Activated CD4-positive, CD25-positive, alpha-beta regulatory T cell treated with anti-CD3 and anti-CD28 coated beads, Interleukin-2, amount 50 U/mL, for 16 hours (primary cell): ENCODE measurements at places on chromosomes 12 and 14.
A peak's percentile ranks its signal among the peaks of the same experiment; 100 is the strongest.

DNA sequence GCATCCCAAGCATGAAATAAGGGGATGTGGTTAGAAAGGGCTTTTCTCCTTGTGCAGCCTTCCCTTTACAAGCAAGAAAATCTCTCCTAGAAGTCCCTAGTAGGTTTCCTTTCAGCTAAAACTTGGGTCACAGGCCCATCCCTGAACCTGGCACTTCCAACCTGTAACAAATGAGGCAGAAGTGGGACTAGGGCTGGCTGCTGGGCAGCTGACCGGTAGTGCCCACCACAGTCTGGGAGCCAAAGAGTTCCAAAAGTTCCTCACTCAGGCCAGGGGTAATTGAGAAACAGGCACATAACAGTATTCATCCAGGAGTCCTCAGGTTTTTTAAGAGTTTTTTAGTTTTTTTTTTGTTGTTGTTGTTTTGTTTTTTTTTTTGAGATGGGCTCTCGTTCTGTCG lies 23.8 kb downstream of the MANSC1 start:
- DNase-seq, result no peak

DNA sequence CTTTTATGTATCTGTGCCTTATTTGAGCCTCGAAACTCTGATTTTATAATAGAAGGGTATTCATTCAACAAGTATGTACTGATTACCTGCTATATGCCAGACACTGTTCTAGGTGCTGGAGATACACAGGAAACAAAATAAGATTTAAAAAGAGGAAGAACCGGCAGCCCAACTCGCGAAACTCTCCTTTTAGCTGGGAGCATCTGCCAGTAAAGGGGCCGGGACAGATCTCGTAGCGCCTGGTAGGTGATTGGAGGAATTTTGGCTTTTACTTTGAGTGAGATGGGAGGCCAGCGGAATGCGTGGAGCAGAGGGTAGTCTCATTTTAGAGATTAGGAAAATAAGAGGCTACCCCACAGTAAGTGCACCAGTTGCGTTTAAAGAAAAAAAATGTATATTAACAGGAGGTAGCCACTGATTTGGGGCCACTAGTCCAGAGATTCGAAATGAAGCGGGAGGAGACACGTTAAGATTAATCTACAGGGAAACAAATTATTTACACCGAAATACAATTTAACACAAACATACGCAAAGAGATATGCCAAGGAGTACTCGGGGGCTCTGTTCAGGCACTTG lies 520 bp upstream of the MON2 start:
- no peak for DNase-seq

GRCh38 chr14:91371011-91371989 lies 46.3 kb downstream of the CCDC88C start:
- no peak for DNase-seq

- no peak for DNase-seq
Observed at GRCh38 chr14:92039063-92039718, 668 bp downstream of the TRIP11 start.

- DNase-seq, result no peak
Observed at GRCh38 chr12:115213538-115214016, 529.6 kb upstream of the TBX3 start.

DNA sequence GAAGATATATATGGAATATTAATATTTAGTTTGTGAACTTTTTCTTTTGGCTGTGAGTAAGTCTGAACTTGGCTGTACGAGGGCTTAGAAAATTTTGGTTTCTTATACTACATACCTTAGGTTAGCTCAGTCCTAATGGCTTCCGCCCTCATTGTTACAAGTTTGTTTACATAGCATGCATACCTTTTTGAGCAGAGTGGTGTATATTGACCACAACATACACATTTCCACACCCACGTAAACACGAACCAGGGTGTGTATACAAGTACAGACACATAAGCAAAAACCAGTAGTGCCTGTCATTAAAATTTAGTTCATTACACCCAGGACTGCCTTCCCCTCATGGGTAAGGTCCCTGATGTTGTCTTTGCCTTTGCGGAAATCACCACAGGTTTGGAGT lies 230.2 kb upstream of the RGS6 start:
- no peak for DNase-seq

GRCh38 chr14:56170877-56171422 lies 52.7 kb downstream of the PELI2 start:
- no peak for DNase-seq

DNA sequence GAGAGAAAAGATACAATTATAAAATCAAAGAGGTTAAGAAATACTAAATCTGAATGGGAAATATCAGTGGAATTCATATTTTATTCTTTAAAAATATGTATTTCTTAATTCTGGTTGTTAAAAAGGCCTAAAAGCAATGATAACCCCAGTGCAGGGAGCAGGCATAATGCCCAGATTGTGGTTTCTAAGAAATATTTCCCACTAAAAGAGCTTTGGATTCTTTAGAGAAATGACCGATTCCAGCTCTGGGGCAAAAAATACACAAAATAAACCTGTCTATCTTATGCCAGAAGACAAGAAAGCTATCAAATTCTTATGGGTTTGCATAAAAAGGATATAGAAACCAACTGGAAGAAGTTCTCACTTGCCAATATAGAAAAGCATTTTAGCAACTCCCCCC lies 71.6 kb downstream of the PDE6H start:
- DNase-seq, result no peak

DNA sequence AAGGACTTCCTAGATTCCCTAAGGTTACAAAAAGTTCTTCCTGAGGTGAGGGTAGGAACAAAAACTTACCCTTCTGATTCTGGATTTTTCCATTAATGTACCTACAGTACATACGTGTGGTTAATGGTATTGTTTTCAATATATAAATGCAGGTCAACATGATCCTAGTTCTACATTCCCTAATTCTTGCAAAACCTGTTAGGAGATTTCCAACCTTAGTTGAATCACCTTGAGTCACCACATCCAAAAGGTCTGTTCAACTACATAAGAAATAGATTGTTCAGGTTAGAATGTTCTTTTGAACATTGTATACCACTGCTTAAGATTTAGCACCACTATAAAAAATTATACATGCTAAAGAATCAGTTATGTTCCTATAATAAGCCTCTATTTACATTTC lies 118.9 kb downstream of the GARIN6 start:
- no peak for DNase-seq

DNA sequence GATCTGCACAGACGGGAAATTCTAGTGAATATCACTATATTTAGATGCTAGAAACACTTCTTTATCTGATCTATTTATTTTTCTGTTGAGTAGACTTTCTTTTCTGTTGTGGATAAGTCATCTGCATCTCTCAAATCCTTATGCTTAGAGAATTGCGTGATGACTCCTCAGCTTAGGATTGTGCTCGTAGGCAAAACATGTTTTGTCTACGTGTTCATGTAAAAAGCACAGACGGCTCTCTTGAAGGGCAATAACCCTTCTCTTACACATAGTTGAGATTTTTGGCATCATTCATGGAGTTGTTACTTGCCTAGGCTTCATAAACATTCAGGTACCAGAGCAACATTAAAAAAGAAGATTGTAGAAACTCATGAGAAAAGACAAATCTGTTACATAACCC lies 18.6 kb downstream of the PPFIBP1 start:
- no peak for DNase-seq

GRCh38 chr12:32155961-32156529 lies 49.4 kb downstream of the BICD1 start:
- DNase-seq, result no peak

GRCh38 chr12:110760204-110760609 lies 17.5 kb upstream of the PPP1CC start:
- DNase-seq, result no peak

DNA sequence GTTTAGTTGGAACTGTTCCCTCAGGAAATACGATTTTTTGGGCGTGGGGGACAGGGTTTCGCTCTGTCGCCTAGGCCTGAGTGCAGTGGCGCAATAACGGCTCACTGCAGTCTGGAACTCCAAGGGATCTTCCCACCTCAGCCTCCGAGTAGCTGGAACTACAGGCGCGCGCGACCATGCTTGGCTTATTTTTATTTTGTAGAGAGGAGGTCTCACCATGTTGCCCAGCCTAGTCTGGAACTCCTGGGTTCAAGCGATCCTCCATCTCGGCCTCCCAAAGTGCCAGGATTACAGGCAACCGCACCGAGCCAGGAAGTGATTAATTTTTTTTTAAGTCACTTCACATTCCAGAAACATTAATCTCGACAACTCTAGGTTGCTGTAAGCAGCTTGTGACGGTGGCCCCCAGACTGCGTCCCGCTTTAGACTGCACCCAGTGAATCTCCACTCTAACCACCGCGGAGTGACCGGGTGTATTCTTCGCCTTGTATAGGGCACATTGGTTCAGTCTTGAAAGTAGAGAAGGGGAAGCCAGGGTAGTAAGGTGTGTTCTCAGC lies 830 bp upstream of the MIS18BP1 start:
- no peak for DNase-seq

DNA sequence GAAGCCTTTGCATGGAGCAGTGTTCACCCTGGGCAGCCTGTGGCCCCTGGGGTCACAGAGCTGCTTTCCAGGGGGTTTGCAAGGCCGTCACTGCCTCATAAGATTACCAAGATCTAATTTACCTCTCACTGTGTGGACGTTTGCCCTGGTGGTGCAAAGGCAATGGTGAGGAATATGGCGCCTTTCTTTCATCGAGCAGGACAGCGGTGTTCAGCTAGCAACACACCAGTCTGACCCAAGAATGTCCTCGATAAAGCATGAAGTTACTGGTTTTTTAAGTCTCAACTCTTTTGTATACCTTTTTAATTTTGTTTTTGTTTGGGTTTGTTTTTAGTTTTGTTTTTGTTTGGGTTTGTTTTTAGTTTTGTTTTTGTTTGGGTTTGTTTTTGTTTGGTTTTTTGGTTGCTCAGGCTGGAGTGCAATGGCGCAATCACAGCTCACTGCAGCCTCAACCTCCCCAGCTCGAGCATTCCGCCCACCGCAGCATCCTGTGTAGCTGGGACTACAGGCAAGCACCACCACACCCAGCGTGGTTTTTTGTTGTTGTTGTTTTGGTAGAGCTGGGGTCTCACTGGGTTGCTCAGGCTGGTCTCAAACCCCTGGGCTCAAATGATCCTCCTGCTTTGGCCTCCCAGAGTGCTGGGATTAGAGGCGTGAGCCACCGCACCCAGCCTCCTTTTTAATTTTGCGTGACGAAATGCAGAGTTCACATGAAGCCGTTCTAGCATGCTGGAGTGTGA lies 57.9 kb downstream of the PPP2R5C start:
- peak; percentile 47 for DNase-seq

GRCh38 chr12:57816001-57816854 lies 2.3 kb downstream of the AVIL start:
- DNase-seq, result no peak

DNA sequence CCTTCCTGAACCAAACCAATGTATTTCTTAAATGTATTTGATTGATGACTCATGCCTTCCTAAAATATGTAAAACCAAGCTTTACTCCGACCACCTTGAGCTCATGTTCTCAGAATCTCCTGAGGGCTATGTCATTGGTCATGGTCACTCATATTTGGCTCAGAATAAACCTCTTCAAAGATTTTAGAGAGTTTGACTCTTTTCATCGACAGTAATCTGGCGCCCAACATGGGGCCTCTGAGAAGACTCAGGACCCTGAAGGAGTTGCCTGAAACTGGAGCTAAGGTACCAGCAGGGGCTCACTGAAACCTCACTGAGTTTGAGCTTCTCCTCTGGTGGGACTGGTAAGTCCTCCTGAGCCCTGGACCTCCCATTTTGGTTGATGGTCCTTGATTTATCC lies 17.2 kb upstream of the PSMC1 start:
- DNase-seq, result no peak

- DNase-seq, result no peak
Observed at GRCh38 chr12:64674367-64674922, 64.2 kb downstream of the RASSF3 start.

- DNase-seq, result no peak
Observed at GRCh38 chr12:12456637-12457036, 99.8 kb downstream of the BORCS5 start.

- no peak for DNase-seq
Observed at GRCh38 chr14:75310295-75311111, 31.9 kb downstream of the FOS start.

DNA sequence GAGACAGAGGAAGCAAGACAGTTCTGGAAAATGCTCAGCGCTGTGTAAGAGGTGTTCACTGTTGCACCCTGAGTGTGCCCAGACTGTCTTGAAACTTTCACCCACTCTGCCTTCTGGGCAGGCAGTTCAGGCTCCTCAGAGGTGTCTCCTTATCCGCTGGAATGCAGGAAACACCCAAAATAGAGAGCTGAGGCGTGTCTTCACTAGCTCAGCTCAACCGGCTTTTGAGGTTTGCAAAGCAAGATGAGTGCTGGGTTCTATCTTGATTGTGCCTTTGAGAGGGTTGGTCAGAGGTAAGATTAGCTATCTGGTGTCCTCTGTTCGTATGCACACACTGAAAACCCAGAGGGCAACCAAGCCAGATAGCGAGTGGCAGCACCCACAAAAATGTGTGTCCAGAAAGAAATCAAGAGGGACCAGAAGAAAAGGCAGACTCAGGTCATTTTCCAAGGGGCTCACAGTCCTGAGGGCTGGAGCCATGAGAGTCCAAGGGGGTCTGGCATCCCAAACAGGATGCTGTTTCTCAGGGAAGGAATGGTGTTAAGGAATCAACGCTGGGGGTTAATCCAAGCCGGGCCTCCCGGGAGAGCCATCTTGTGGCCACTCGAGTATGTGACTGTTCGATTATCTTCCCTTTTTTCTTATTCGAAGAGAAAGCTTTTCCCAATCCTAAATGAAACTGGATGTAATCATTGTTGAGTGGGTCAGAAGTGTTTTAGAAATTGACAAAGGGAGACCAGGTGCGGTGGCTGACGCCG lies 47.1 kb downstream of the TBX3 start:
- no peak for DNase-seq

DNA sequence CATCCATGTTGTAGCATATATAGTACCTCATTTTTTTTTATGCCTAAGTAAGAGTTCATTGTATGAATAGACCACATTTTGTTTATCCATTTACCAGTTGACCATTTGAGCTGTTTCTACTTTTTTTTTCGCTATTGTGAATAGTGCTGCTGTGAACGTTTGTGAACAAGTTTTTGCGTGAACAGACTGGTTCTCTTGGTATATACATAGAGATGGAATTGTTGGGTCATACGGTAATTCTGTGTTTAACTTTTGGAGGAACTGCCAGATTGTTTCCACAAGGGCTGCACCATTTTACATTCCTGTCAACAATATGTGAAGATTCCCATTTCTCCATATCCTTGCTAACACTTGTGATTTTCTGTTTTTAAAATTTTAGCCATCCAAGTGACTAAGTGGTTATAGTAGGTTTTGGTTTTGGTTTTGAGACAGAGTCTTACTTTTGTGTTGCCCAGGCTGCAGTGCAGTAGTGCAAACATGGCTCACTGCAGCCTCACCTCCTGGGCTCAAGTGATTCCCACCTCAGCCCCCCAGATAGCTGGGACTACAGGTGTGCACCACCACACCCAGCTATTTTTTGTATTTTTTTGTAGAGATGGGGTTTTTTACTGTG lies 68.3 kb upstream of the AMN start:
- DNase-seq, result no peak
